ENCODE measurements at places on chromosomes 4 and X.

DNA sequence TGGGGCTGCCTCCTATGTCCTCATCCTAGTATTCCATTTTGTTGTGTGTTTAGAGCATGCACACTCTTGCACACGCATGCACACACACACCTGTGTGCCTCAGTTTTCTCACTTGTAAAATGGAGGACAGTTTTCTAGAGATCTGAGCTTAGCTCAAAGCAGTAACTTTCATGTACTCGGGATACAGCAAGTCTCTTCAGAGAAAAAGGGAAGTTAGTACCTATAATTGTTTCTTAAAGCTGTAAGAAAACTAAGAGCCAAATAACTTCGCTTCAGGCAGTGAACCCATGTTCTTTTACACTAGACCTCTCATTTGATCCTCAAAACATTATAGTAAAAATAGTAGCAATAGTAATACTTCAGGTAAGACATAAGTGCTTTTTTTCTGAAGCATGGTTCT lies 49.6 kb downstream of the KIT start:
- no peak for DNase-seq

DNA sequence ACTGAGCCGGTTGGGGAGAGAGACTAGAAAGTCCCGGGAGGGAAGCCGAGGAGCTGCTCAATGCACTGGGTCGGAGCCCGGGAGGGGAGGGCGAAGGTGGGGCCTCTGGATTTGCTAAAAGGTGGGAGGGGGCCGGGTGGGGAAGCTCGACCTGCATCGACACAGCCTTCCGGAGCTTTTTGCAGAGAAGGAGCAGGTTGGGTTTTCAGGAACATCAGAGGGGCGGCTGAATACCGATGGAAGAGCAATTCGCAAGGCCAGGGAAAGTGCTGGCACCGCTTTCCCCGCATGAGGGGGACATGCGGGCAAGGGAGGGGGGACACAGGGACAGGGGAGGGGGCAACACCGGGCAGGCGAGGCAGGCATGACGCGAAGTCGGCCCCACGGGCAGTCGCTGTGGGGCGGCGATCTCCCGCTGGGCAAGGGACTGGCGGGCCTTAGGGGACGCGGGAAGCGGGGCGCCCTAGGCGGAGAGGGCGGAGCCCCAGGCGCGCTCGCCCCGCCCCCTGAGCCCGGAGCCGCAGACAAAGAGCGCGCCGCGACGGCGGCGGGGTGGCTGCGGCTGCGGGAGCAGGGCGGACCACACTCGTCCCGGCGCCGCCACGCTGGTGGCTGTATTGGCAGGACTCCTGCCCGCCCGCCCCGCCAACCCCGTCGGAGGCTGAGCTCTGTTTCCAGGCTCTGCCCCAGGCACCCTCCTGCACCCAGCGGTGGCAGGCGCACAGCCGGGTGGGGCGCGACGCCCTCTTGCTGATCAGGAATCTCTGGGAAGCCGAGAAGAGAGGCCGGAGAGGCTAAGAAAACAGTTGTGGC lies 11.6 kb downstream of the PDZD4 start:
- peak; percentile 46 for DNase-seq

DNA sequence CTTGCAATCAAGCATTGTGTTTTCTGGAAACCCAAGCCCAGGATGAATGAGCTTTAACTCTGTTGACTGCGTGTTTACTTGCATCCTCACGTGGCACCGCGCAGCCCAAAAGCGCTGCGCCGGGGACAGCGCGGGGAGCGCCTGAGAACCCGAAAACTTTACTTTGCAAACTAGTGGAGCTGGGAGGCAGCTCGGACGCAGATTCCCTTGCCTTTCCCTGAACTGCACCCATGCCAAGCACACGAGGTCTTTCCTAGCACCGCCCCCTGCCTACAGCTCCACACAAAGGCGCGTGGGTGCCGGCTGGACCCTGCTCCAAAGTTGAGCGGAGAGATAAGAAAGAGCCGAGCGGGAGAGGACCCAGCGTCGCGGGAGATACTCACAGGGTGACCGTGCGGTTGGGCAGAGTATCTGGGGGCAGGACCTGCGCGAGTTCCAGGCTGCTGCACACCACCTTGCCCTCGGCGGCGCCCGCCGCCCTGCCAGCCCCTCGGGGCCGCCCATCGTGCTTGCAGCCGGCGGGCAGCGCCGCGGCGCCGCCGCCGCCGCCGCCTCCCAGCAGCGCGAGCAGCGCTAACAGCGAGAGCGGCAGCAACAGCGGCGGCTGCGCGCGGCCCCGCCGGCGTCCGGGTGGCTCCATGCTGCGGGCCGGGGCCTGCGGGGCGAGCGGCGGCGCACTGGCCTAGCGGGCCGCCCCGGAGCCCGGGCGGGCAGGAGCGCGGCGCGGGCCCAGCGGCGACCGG lies 550 bp downstream of the ADGRA3 start:
- DNase-seq, result peak; percentile 58

GRCh38 chr4:55756208-55756607 lies 63.4 kb upstream of the EXOC1L start:
- DNase-seq, result no peak

DNA sequence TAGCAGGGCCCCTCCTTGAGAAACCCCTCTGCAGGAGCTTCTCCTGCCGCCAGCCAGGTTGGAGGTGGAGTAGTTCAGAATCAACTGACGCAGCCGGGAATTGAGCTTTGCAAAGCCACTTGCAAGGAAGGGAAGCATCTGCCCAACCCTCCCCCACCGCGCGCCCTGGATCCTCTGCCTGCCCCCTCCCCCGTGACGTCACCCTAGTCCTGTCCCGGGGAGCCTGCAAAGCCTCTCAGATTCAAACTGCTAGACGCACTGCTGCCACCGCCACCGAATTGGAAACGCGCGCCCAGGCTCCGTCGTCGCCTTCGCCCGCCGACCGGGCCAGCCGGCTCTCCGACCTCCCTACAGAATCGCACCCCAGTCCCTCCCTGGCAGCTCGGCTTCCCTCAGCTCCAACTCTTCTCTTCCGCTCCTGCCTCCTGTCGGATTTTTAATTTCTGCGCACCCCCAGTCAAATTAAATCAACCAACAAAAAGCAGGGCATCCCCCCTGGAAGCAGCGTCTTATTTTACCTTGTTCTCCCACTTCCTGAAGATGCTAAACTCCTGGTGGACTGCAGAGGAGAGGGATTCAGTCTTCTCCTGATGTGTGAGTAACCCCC lies 3.8 kb downstream of the SLITRK2 start:
- no peak for DNase-seq

- no peak for DNase-seq
Observed at GRCh38 chr4:105710678-105711077, 2.1 kb downstream of the GSTCD start.

DNA sequence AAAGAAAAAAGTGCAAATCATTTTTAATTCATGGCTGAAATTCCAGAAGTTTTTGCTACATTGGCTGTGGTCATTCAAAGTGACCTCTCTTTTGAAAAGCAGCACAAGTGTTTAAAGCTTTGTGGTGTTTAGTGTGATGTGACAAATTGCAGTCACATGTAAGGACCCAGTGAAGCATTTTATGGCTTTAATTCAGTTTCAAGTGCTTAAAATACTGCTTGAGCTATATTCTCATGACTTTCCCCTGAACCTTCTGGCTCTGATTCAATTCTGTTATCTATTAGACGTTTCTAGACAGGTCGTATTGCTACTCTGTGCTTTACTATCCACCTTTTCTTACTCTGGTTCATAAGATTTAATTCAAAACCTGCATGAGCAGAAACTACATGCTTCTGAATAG lies 105.8 kb downstream of the FAT4 start:
- DNase-seq, result no peak

GRCh38 chr4:101643186-101643837 lies 147.2 kb upstream of the BANK1 start:
- peak; percentile 9 for DNase-seq

GRCh38 chr4:112189754-112190153 lies 41.8 kb upstream of the AP1AR start:
- DNase-seq, result no peak

GRCh38 chrX:14440106-14440505 lies 89.2 kb upstream of the GLRA2 start:
- no peak for DNase-seq

- no peak for DNase-seq
Observed at GRCh38 chr4:90084967-90085295, 42.3 kb upstream of the CCSER1 start.

GRCh38 chr4:169485791-169486742 lies 126.3 kb downstream of the NEK1 start:
- DNase-seq, result peak; percentile 32

DNA sequence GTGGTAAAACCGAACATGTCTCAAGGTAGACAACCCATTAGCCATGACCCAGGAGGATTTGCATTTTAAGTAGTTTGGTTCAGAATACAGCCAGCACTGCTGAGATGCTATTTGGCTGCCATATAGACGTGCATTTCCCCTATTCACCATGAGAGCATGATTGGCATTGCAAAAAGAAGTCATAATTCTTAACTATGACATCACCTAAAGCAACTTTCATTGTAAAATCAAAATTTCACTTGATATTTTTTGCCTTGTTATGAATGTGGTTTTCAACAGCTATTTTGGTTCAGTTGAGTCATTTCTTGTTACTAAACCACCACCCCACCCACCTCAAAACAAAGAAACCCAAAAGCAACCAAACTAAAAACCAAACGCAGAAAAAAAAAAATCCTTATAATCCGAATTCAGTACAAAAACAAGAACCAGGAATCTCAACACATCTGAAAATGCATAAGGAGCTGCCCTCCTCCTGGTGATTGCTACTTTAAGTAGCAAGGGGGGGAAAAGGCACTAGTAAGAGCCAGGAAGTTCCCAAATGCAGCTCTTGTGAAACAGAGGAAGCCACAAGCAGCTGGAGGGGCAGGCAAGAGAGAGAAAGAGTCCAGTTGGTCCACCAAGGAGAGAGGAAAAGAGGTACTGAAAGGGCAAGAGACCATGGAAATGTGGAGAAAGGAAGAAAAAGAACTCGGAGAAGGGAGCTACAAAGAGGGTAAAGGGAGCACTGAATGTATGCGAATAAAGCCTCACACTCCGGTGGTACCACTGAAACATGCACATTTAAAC lies 3.1 kb downstream of the SLITRK4 start:
- DNase-seq, result no peak

DNA sequence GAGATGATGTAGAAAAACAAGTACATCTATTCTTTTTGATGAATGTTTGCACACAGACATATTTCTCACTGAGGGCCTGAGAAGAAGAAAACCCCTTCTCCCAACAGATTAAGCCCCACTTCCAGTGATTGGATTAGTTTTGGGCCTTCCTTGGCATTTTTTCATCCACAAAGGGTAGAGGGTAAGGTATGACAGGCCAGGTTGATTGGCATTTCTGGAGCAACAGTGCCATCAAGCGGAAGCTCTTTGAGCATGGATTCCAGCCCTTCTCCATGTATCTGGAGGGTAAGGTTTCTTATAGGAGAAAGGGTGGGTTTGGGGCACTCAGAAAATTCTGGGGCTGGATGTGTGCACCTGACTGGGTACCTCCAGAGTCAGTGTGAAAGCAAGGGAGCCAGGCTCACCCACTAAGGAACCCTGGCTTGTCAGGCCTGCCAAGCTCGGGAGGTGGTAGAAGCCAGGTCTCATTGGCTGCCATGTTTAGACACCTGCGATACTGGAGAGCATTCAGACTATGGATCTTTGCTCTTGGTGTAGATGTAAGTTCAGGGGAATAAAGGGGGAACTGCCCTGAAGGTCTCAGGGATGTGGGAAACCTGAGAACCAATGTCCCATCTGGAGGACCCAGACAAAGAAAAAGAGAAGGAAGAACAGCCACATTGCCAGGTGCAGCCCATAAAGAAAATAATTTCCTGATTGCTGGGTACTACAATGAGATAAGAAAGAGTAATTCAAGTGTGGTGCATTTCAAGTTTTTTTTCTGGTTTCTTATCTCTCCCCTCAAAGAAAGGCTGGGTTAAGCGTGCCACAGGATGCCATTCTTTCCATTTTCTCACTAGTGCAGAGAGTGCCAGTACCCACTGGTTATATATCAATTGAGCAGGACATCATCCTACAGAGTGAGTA lies 222.3 kb upstream of the AGTR2 start:
- DNase-seq, result no peak

GRCh38 chrX:15298201-15298600 lies 17.2 kb downstream of the ASB11 start:
- no peak for DNase-seq

DNA sequence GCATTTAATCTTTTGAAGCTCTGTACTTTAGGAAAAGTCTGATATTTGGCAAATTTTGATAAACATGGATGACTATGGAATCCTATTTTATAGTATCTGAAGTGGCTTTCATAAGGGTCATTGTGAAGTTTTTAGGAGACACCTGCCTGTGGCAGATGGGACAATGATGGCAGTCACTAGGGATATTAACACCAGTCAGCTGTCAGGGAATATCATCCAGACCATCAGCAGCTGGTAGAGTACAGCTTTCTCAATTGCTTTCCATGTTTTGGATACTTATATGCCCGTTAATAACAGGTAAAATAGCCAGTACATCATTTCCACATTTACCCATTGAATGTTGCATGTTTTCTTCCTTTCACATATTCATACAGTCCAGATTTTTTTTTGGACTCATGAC lies 39.1 kb downstream of the NPNT start:
- no peak for DNase-seq
